ENCODE measurements at places on chromosomes 12 and 14.

DNA sequence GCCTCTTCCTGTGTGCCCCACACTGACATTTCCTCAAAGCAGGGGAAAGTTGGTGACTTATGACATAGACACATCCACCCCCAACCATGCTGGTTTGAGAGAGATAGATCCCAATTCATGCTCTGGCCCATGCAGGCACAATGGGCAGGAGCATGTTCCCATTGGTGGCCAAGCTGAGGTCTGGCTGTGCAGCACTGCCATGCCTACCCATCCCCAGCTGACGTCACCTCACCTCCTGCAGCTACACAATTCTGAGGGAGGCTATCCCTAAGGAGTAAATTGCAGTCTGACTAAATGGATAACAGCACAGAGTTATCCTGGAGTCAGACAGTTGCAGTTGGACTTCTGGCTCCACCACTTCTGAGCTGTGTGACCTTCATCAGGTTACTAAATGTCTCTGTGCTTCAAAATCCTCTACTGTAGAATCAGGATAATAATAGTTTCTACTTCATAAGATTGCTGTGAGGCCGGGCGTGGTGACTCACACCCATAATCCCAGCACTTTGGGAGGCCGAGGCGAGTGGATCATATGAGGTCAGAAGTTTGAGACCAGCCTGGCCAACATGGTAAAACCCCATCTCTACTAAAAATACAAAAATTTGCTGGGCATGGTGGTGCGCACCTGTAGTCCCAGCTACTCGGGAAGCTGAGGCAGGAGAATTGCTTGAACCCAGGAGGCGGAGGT, 323.9 kb downstream of the BCL11B start:
- DNase-seq = no peak

DNA sequence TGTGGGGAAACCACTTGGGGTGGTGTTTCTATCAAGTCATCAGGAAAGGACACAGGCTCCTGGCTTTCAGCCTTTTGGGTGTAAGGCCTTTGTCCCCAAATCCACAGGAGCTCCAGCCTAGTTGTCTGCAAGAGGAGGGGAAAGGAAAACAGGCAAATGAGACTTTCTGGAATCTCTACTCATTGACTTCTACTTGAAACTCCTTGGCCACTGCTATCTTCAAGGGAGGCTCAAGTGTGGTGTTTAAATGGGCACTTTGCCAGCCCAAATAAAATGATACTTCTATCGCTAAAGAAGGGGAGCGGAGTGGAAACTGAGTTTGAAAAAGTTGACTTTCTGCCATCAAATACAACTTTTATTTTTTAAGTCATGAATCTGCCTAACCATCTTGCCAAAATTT, 445.9 kb upstream of the RGS6 start:
- DNase-seq = no peak

GRCh38 chr14:76643887-76644286, 117.4 kb upstream of the VASH1 start:
- no peak for DNase-seq

- no peak for DNase-seq
These were observed 343.4 kb downstream of the BCAT1 start for GRCh38 chr12:24605466-24605865.

DNA sequence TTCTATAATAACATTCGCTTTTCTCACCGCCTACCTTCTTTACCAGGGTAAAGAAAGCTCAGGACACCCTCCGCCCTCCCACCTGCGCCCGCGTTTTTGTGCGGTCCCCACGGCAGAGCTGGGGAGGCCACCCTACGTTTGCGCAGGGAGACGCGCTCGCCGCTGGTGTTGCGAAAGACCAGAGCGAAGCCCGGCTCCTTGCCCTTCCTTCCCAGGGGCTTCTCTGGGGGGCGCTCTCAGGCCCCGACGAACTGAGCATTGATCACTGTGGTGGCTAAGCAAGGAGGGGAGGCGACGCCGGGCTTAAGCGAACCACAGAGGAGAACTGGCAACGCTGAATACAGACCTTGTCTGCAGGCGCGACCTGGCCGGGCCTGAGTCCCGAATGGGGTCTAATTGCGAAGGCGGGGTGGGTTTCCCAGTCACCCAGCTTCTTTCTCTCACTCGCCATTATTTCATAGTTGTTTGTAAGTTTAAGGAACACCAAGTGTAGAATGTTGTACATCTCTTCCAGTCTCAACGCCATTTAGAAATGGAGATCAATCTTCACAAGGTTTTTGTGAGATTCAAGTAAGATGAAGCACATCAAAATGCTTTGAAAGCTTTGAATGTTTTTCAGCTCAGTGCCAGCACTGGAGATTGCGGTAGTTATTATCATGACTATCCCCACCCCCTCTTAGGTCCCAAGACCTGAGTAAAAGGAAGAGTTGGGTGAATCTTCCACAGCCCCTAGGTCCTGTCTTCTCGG, 1.7 kb upstream of the NKX2-1 start:
- DNase-seq = no peak

DNA sequence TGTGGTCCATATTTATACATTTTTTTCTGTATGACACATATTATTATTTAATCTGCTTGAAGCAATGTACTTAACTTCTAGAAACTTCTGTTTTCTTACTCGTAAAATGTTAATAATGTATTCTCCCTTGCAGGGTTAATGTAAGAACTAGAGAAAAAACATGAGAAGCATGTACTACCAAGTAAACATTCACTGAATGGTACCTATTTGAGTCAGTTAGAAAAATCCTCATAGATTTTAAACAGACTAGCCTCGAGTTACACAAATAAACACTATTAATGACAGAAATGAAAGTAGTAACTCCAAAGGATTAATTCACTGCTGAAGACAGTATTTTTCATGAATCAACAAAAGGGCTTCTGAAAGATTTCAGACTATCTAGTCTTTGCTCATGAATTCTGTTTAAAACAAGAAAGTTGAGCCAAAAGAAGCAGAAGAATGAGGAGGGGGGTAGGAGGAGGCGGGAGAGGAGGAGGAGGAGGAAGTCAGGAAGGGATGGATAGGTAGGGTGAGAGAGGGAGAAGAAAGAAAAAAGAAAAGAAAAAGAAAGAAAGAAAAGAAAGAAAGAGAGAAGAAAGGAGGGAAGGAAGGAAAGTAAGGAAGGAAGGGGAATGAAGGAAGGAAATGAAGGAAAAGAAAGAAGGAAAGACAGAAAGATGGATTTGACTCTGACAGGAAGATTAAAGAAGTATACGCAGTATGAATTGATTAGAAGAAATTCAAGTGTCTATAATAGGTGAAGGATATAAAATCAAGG, 68.2 kb upstream of the CCDC91 start:
- no peak for DNase-seq

GRCh38 chr12:2355198-2355597, 302.4 kb downstream of the CACNA1C start:
- no peak for DNase-seq

DNA sequence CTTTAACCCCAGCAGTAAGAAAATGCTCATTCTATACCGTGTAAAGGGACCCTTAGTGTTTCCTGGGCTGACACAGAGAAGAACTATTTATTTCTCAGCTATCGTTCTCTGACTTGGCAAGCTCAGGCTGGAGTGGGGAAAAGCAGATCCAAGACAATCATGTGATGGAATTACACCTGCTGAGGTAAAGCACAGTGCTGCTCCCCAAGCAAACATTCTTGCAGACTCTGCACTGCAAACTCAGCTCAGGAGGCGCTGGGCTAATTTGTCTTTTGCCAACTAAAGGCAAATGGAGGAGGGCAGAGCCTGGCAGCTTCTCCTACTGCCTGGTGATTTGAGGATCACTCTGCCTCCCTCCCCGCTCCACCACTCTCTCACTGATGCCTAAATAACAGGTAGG, 57.8 kb upstream of the FUT8 start:
- DNase-seq = no peak

- DNase-seq = peak; percentile 59
These were observed 31.2 kb downstream of the RHOF start for GRCh38 chr12:121762269-121762668.

DNA sequence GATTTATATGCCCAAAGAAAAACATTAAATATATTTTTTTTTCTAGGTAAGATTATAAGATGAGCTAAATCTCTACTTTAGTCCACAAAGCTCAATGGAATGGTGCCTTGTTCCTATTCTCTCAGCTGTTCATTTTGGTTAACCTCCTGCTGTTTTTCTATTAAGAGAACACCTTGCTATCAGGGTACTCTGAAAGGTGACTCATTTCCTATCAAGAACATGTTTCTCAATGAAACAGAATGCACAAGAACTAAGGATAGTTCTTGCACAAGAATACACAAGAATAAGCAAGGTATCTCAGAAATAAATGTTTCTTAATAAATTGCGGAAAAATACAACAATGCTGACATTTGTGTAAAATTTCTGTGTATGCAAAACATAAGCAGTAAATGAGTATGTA, 14.1 kb downstream of the ABCD2 start:
- no peak for DNase-seq

- DNase-seq = no peak
These were observed 6.6 kb upstream of the ADGRD1 start for GRCh38 chr12:130947028-130947613.

- DNase-seq = no peak
These were observed 1226.5 kb downstream of the GALC start for GRCh38 chr14:86766469-86766868.

GRCh38 chr12:92650228-92650822, 52.5 kb upstream of the PLEKHG7 start:
- no peak for DNase-seq

DNA sequence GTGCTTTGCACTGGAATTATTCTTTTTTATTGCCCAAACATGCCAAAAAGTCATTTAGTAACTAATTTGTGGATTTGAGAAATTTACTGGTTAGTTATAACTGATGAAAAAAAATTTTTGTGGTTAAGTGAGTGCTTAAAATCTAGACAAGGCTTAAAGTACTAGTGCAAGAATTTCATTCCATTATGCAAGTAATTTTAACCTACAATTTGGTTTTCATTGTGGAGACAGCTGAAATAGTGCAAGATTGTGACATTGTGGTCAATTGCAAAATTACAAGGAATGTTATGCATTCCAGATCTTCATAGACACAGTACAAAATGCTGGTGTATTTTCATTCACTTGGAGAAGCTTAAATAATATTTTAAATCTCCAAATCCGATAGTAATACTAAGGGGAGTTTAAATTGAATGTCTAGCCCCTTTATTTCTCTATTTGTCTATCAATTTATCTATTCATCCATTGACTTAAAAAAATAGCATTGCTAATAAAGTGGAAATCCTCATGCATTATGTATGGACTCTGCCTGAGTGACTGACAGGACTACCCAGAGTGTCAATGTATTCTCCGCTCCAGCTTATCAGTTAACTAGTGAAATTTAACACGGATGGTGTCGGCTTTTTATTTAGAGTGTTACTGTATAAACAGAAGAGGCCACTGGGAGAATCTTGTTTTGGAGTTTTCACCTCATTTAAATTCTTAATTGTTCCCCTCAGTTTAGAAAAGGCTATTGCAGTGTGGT, 125.9 kb downstream of the ALX1 start:
- no peak for DNase-seq

- no peak for DNase-seq
These were observed 9.5 kb upstream of the LTBP2 start for GRCh38 chr14:74621556-74621955.

DNA sequence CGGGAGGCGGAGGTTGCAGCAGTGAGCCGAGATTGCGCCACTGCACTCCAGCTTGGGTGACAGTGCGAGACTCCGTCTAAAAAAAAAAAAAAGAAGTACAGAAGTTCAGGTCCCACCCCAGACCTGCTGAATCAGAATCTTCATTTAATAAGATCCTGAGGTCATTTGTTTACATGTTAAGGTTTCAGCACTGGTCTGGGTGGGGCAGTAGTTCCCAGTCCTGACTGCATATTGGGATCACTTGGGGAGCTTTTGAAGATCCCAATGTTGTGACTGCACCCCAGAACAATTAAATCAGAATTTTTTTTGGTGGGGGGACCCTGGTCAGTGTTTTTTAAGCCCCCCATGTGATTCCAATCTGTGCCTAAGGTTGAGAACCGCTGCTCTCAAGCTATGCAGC, 11.7 kb upstream of the COL2A1 start:
- no peak for DNase-seq

- DNase-seq = no peak
These were observed 11.6 kb downstream of the TNS2 start for GRCh38 chr12:53061404-53062010.

DNA sequence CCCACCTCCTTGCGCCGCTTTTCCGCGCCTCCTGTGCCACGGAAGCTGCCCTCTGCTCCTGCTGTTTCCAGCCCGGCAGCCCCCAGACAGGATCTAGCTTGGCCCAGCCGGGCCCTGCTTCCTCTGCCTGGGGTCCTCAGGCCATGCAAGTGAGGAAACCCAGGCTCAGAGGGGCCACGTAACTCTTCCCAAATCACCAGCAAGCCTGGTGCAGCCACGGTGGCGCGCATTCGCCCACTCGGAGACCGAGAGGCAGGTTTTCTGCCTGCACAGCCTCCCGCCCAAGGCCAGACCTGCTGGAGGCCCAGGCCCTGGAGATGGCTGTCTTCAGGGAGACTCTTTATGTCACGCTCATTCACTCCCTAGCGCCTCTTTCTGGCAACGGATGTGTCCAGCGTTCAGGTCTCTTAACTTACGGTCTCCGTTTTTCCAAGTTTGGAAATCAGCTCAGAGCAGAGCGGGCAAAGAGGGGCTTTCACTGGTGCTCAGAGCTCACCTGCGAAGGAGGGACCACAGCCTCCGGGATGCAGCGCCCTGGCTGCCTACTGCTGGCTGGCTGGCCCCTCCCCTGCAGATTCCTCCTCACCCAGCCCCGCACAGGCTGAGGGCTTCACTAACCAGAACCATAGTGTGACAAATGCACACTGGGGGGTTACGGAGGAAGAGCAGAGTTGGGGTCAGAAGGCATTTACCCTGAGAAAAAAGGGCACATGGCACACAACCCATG, 20.6 kb upstream of the CEP170B start:
- DNase-seq = peak; percentile 58

DNA sequence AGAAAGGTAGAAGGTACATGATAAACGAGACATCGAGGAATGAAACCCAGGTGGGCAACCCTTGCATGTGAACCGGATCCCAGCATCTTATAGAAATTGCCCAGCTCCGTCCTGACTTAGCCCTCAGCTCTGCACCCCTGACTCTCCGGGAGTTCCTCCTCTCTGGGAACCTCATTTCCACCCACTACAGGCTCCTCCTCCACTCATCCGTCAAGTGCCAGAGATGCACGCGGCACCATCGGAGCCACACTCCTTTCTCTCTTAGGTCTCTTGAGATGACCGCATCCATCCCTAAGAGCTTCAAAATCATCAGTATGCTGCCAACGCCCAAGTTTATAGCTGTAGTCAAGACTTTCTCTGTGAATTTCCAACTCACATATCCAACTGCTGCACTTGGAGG, 84.7 kb downstream of the TTC7B start:
- DNase-seq = no peak

DNA sequence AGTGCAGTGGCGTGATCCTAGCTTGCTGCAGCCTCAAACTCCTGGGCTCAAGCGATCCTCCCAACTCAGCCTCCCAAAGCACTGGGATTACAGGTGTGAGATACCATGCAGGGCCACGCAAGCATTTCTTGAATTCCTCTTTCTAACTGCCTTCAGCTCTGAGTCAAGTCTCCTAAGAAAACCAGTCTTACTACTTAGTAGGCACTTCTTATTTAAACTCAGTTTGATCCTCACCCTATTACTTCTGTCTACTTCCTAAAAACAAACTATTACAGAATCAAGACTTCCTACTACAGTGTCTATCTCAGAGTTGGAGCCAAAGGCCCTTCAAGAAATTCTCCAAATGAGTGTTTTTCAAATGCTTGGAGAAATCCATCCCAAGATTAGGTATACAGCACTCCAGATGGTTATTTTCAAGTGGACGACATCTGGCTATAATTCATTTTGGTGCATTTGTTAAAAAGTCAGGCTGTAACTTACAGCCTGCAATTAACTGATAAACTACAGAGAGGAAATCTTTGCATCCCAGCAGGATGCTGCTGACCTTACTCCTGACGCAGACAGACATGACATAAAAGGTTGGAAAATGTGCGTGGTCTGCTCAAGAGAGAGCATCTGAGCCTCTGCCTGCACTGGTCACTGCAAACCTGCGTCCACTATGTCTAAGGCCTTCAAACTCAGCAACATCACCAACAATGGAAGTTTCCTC, 34.7 kb downstream of the SSH1 start:
- DNase-seq = no peak
